Gastroesophageal sphincter (tissue), 4 donors: ENCODE measurements at places on chromosomes 3 and 15. TPM values are rescaled to one million over a fixed set of nuclear protein-coding genes. Genes with fewer than 3 reads are reported as not detected.

DNA sequence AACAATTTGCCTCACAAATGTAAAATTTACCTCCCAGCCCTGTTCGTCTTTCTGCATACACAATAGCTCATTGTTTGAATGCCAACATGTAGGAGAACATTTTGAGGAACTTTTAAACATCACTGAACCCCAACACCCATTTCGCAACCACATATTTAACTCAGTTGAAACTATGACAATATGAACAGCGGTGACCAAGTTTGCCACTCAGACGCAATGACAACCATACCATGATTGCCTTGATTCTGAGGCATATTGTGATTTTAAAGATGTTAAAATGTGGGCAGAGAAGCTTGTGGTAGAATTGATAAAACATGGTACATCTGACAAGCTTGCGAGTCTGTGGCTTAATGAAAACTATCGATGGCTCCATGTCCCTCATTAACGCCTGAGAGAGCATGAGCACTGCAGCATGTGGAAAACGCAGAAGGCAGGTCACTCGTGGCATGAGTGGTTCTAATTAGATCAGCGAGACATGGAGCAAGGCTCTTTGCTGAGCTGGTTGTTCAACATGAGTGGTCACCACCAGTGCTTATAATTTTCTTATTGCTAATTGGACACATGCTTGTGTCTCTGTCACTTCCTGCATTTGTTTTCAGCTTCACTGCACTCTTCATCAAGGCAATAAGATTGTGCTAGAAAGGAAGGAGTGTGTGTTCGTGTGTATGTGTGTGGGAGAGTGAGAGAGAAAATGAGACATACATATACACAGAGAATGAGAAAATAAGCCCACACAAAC is 116.8 kb downstream of the CHST2 start:
- ATAC-seq: no peak

DNA sequence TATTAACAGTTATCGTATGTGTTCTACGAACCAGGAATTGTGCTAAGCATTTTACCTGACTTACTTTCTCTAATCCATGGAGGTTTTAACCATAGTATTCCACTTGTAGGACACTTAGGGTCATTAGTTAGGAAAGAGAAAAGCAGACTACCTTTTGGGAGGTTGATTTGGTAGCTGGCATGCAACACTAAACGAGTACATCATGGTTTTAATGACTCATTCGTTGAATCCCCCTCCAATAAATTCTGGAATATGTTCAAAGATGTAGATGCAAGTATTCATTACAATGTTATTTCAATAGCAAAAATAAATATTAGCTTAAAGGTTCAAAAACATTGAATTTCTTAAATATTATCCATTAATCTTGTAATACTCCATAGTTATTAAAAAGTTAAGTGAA is 162.5 kb downstream of the FMN1 start:
- no peak for ATAC-seq

- ATAC-seq: no peak
Observed at GRCh38 chr3:46848271-46849044, 14.8 kb downstream of the MYL3 start.

TMEM40 gene
- total RNA-seq: not detected

COL8A1 gene
- total RNA-seq: 102 TPM
